ENCODE measurements at places on chromosomes 13 and 19.

DNA sequence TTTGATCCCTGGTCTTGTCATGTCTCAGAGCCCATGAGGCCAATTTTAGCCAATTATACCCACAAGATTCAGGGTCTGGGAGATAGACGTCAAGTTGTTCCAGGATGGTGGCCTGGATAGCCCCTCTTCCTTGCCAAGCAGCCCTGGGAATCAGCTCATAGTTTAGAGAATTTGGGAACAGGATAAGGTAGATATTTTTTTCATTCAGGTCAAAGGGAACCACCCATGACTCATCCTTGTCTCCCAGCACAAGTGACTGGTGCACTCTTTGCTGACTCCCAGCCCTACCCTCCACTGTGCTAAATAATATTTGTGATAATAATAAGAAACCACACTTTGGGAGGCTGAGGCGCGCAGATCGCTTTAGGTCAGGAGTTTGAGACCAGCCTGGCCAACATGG is 17.1 kb upstream of the S1PR4 start:
- no peak for DNase-seq

DNA sequence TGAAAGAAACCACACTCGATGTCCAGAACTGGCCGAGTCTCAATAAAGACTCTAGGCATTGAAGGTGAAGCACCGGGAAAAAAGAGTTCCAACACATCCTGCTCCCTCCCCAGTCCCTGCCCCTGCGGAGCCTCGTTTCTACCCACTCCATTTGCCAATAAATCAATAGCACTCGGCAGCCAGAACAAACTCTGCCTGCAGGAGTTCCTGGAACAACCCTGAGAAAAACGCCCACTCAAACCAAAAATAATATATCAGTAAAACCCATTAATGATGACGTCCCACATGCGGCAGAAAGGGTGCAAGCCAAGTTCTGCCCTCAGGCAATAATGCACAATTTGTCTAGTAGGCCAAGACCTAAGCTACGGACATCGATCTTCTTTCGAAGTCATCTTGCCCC is 41.0 kb downstream of the PDCD5 start:
- DNase-seq, result no peak

- DNase-seq, result no peak
These were observed 23.4 kb downstream of the TMEM255B start for GRCh38 chr13:113782472-113782871.

DNA sequence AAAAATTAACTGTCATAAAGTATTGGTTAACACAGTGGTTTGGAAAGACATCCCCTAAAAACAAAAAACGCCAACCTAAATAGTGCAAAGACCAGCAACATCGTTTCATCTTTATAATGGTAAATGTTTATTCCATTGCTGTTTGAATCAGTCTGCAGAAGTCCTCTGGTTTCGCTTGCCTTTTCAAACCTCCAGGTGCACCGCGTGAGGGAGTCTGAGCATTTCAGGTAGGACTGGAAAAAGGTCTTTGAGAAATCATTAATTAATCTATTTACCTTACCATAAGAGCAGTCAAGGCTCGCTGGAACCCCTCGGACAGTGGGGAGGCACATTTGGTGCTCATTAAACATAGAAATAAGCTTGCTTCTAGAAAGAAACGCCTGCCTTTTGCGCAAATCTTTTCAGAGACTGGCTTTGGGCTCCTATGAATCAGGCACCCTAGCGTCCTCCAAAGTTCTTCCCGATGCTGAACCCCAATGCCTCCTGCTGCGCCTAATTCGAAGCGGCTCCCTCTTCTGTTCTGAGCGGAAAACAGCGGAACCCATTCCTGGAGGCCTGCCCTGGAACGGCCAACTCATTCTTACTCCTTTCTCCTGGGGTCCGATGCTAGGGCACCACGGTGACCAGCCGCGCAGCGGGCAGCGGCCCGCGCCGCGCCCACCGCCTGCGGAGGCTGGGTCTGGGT is 951 bp upstream of the MTUS2 start:
- DNase-seq, result peak; percentile 42

GRCh38 chr13:113129921-113130750 is 7.5 kb downstream of the F10 start:
- DNase-seq, result no peak

DNA sequence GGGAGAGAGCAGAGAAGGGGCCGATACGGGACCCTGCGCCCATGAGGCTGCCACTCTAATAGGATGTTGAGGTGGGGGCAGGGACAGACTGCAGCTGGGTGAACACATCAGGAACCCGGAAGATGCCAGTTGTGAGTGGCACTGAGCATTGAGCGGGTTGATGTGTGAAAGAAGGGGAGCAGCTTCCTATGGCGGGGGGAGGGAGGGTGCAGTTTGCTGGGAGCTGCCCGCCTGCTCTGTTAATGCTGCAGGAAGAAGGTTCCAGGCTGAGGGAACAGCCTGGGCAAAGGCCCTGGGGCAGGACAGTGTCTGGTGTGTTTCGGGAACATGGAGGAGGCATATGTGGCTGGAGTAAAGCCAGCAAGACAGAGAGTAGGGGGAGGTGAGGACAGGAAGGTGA is 29.8 kb downstream of the DNM2 start:
- DNase-seq, result peak; percentile 74

DNA sequence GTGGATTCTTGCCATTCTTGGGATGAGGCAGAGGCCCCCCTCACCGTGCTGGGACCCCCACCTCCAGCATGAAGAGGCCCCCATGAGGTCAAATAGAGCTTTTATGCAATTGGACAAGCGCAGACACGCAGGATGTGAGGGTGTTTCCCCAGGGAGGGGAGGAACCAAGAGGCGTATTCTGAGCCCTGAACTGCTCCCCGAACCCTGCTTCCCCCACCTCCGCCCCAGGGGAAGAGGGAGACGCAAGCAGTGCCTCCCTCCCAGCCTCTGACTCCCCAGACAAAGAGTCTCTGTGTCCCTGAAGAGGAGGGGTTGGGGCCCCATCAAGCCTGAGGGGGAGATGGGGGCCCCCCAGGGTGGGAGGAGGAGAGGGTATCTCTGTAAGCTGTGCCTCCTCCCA is 1.3 kb upstream of the RDH8 start:
- no peak for DNase-seq

- peak; percentile 24 for DNase-seq
These were observed 1.6 kb downstream of the RNASEH2B start for GRCh38 chr13:50911081-50911631.

DNA sequence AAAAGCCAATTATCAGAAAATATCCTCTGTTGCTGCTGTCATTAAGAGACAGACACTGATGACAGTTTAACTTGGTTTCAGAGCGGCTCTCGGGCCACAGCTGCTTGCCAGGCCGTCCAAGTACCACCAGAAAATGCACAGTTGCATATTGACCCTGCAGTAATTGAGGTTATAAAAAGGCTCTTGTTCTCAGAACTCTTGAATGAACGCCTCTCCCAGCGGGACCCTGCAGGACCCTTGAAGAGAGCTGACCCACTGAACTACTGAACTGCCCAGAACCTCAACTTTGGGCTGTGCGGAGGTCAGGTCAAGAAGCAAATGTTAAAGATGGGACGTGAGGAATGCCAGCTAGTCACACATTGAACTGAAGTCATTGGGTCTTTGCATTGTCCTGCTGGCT is 1559.0 kb upstream of the SLC10A2 start:
- no peak for DNase-seq

DNA sequence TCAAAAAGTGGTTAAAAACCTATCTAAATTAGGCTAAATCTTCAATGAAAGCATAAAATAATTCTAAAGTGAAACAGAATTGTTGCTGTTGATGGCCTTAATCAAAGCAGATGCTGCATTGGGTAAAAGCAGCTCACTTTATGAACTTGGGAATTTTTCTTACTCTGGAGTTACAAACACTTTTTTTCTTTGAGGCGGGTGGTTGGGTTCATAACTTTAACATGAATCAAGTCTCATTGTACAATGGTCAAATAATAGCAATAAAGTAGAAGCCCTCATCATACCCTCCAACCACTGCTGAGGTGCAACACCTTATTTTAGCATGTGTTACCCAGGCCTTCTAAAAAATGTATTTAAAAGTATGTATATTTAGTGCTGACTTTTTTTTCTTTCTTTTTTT is 29.1 kb downstream of the NUP58 start:
- DNase-seq, result no peak

- DNase-seq, result no peak
These were observed 58.0 kb upstream of the F7 start for GRCh38 chr13:113047587-113047986.

GRCh38 chr19:47613165-47614020 is 4.5 kb downstream of the BICRA start:
- no peak for DNase-seq

- no peak for DNase-seq
These were observed 1004.2 kb downstream of the UQCRFS1 start for GRCh38 chr19:28208745-28209144.

GRCh38 chr13:73417012-73417615 is 358.3 kb downstream of the KLF5 start:
- peak; percentile 51 for DNase-seq

- DNase-seq, result no peak
These were observed 19.6 kb downstream of the ARHGEF1 start for GRCh38 chr19:41902594-41902993.

- DNase-seq, result no peak
These were observed 40.6 kb downstream of the PHF11 start for GRCh38 chr13:49536144-49536873.

DNA sequence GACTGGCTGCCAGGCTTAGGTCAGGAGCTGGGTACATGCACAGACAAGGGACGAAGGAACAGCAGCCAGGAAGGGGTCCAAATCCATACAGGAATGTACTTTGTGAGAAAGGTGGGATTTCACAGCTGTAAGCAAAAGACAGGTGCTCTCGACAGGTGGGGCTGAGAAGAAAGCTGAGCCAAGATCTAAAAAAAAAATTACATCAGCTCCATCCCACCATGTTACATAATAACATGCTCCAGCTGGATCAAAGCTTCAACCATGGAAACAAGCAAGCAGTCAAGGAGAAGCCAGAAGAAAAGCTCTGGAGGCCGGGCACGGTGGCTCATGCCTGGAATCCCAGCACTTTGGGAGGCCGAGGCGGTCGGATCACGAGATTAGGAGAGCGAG is 8.0 kb downstream of the UBXN6 start:
- no peak for DNase-seq

DNA sequence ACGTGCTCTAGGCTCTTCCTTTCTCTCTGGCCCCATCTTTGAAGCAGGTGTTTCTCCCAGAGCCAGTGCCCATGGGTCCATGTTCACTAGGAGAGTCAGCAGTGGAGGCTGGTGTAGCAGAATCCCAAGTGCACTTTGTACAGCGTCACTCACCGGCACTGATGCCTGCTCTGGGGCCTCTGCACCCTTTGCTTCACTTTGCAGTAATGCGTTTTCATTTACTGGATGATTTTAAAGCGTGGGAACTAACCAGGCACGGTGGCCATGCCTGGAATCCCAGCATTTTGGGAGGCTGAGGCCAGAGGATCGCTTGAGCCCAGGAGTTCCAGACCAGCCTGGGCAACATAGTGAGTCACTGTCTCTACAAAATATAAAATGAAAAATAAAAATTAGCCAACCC is 30.7 kb downstream of the SLC25A42 start:
- DNase-seq, result no peak

GRCh38 chr13:105915146-105915850 is 620.2 kb downstream of the EFNB2 start:
- no peak for DNase-seq

DNA sequence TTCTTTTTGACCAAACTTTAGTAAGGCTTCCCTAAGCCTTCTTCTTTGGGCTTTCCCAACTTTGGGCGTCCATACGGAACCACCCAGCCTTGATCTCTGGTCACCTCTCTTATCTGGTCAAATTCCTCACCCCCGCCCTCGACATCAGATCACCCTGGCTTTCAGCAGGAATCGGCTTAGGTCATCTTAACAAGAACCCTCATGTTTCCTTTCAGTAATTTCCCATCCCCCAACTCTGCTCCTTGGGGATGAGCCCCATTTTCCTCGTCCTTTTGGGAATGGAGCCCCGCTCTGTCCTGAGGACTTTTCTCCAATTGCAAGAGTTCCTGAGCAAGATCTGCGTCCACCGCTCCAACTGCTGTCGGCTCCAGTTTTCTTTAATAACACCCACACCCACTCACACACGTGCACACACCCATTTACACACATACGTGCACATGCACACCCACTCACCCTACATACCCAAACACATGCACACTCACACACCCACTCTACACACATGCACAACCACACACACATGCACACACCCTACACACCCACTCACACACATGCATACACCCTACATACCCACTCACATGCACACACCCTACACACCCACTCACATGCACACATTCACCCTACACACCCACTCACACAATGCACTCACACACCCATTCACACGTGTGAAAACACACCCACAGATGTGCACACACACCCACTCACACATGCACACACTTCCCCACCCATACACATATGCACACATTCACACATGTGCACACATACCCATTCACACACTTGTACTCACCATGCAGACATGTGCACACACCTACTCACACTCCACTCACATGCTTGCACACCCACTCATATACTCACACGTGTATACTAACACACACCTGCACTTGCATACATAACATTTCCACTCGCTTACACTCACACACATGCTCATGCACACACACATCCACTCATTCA is 87.0 kb upstream of the TM9SF2 start:
- DNase-seq, result no peak

- DNase-seq, result no peak
These were observed 39.5 kb downstream of the RASL11A start for GRCh38 chr13:27309967-27310598.

- DNase-seq, result peak; percentile 67
These were observed 845 bp downstream of the SPRY2 start for GRCh38 chr13:80339912-80340650.

GRCh38 chr13:42119875-42120274 is 71.4 kb downstream of the DGKH start:
- no peak for DNase-seq

DNA sequence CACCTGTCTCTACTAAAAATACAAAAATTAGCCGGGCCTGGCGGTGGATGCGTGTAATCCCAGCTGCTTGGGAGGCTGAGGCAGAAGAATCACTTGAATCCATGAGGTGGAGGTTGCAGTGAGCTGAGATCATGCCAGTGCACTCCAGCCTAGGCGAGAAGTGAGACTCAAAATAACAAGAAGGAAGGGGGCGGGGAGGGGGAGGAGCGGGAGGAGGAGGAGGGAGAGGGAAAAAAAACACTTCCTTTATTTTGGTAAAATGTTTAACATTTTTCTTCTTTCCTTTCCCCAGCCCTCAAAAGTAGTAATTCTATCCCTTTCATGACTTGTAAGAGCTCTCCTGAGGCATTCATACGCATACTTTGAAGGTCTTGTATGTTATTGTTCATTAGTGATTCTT is 44.3 kb downstream of the SPRY2 start:
- no peak for DNase-seq

DNA sequence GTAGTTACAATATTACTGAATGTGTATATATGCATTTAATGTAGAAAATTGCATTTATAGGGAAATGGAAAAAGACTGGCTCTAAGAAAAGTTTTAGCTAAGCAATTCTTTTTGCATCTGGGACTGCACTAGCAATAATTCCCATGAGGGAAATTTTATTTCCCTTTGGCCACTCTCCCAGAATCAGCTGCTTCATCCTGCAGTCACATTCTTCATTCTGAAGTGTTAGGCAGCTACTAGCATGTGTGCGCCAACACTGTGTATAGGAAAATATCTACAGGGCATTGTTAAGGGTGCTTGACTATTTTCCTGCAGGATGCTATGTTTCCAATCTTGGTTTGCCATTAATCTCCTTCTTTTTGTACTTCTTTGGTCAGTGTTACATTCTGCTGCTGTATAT is 312.8 kb upstream of the PCDH20 start:
- DNase-seq, result no peak

- no peak for DNase-seq
These were observed 10.9 kb upstream of the SPC24 start for GRCh38 chr19:11166281-11167142.

- no peak for DNase-seq
These were observed 36.8 kb downstream of the CAB39L start for GRCh38 chr13:49407068-49407467.
